ENCODE measurements at places on chromosomes 5 and 9. TPM values are rescaled to one million over a fixed set of nuclear protein-coding genes. Genes with fewer than 3 reads are reported as not detected.

The FYB1 gene
- 93.7 TPM for total RNA-seq

The GPR151 gene
- not detected for total RNA-seq

GRCh38 chr5:59786334-59786805 lies 107.2 kb downstream of the PDE4D start:
- no peak overlapping the region for H3K27ac ChIP-seq
- peak; percentile 43 for DNase-seq
- no peaks in the 10 kb centered on the region for H3K36me3 ChIP-seq

The CARTPT gene
- not detected for total RNA-seq

The EGFLAM gene
- not detected for total RNA-seq

DNA sequence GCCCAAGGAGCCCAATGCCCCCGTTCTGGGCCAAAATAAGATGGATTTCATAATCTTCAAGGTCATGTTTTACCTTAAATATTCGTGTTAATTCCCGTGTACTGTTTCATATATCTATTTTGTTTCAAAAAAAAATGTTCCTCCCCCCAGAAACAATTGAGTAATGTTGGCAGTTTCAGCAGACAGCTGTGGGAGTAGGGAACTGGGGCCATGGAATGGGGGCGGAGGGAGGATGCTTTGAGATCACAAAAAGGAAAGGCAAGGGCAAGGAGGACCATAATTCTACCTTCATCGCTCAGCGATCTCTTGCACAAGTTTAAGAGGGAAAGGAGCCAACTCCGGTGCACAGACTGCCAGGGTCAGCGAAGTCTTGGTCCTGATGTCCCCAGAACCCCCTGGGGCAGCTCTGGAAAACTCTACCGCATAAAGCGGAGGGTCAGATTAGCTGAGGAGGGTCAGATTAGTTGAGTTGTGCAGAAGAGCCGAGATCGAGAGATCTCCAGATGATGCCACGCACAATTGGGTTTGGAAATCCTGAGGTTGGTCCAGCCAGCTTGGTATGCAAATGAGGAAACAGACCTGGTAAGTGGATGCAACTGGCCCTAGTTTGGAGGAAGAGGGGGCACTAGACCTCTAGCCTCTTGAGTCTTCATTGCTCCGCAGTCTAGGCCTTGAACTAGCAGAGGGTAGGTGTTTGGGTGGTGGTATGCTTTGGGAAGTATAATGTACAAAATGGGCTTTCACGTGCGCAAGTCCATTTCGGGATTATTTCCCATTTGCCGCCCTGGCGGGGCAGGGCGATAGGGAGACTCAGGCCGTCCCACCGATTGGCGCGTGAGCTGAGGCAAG lies 24.0 kb downstream of the CDKN2A start:
- peaks cover 38% of the 10 kb centered on the region for H3K4me1 ChIP-seq
- peak; percentile 57 for DNase-seq
- H3K27me3 ChIP-seq: peaks cover 92% of the 10 kb centered on the region
- H3K27ac ChIP-seq: peak overlapping the region; percentile 4

The PCDHGC5 gene
- total RNA-seq: not detected
